Right atrium auricular region (tissue), 2 donors: ENCODE measurements at places on chromosomes 12 and 14. TPM values are rescaled to one million over a fixed set of nuclear protein-coding genes. Genes with fewer than 3 reads are reported as not detected.
A peak's percentile ranks its signal among the peaks of the same experiment; 100 is the strongest.

GRCh38 chr12:95681210-95681765, 109.3 kb downstream of the NTN4 start:
- no peak for DNase-seq

GRCh38 chr12:54277823-54278276, 2.1 kb downstream of the CBX5 start:
- DNase-seq = no peak

Gene PALS1
- 10.7 TPM for total RNA-seq

DNA sequence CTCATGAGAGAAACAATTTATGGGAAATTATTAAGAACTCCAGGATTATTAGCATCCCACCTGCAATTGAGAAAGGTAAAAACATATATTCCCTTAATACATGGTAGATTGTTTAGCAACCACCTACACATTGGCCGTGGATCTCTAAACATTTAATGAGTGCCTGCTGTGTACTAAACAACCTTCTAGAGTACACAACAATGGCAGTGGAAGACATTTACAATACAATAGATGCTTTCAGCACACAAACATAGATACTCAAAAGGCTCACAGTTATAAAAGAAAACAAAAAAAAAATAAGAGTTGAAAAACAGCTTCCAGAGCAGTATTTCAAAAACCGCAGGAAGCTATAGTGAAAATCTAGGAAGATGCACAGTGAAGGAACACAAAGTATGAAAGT, 382.9 kb downstream of the SYT1 start:
- DNase-seq = no peak

DNA sequence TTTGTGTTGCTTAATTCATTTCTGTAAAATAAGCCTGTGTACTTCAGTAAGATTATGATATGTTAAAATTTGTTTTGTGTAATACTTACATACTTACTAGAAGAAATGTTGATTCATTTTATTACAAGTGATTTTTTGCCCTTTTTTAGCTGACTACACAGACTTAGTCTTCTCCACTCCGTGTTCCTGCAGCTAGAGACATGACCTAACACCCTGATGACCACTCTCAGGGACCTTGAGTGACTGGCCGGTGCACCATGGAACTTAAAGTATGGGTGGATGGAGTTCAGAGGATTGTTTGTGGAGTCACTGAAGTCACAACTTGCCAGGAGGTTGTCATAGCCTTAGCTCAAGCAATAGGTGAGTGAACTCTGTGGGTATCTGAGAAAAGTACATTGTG, 69.8 kb downstream of the BHLHE41 start:
- DNase-seq = no peak

DNA sequence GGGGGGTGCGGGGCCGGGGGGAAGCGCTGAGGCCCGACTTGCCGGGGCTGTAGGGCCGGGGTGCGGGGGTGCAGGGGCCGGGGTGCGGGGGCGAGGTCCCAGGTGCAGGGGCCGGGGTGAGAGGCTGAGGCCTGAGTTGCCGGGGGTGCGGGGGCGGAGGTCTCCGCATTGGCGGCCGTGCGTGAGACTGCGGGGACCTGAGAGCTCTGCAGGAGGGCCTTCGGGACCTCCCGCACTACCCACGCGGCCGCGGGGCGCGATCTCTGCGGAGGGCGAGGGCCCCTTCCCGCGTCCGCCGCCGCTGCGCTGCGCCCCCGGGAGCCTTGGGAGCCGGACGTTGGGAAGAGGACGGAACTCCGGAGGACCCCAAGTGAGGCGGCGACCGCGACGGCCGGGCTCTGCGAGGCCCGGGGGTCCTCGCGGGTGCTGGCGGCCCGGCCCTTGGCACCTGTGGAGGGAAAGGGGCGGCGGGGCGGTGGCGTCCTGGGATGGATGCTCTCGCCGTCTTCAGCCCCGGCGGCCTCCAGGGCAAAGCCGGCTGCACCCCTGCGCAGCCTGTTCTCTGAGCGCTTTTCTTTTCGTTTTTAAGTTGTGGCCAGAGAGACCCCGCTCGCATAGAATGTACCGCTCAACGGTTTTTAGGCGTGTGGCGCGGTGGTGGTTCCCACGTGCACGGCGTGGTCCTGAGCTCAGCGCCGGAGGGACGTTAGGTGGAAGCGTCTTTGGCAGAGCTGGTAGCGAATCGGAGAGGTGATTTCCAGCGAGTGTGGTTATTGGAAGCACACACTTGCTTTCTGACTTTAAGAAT, 1.3 kb downstream of the PIWIL1 start:
- DNase-seq = no peak

GRCh38 chr12:10392394-10392930, 2.6 kb upstream of the KLRK1 start:
- DNase-seq = peak; percentile 81

DNA sequence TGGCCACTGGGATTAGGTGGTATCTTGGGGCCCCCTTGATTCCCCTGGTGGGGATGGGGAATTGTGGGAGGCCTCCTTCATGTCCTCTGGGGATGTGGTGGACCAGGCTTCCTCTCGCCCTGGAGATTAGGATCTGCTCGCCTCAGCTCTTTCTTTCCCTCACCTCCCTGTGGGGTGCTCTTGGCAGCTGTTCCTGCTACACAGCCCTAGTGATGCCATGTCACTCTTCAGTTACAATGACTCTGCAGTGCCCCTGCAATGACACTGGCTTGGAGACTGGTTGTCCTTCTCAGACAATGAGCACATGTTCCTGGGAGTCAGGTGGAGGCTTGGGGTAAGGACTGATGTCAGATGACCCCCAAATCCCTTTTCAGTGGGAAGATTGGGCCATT, 83.9 kb downstream of the ADCK1 start:
- DNase-seq = no peak

Gene GPR84
- 0.43 TPM for total RNA-seq

Gene SLC2A13
- 14.6 TPM for total RNA-seq

- no peak for DNase-seq
These were observed 217.5 kb upstream of the SEL1L start for GRCh38 chr14:81751198-81751597.

DNA sequence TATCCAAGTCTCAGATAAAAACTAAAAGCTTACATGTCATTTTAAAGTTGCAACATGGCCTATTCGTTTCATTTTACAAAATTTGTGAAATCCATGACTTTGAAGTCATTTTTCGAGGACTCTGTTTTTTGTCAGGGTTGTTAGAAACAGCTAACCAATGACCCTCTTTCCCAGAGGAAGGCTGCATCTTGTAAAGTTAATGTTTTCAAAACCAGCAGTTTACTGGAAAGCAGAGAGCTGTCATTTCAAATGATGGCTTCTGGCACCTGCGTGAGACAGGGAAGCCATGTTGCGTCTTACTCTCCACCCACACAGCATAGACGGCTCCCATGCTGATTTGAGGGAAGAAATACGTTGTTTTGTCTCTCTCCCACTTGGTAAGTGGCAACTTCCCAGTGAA, 50.1 kb upstream of the RTRAF start:
- no peak for DNase-seq
